ENCODE measurements at places on chromosomes 16 and 17.

- DNase-seq: no peak
These were observed 13.3 kb upstream of the ATP6V0C start for GRCh38 chr16:2500430-2500917.

DNA sequence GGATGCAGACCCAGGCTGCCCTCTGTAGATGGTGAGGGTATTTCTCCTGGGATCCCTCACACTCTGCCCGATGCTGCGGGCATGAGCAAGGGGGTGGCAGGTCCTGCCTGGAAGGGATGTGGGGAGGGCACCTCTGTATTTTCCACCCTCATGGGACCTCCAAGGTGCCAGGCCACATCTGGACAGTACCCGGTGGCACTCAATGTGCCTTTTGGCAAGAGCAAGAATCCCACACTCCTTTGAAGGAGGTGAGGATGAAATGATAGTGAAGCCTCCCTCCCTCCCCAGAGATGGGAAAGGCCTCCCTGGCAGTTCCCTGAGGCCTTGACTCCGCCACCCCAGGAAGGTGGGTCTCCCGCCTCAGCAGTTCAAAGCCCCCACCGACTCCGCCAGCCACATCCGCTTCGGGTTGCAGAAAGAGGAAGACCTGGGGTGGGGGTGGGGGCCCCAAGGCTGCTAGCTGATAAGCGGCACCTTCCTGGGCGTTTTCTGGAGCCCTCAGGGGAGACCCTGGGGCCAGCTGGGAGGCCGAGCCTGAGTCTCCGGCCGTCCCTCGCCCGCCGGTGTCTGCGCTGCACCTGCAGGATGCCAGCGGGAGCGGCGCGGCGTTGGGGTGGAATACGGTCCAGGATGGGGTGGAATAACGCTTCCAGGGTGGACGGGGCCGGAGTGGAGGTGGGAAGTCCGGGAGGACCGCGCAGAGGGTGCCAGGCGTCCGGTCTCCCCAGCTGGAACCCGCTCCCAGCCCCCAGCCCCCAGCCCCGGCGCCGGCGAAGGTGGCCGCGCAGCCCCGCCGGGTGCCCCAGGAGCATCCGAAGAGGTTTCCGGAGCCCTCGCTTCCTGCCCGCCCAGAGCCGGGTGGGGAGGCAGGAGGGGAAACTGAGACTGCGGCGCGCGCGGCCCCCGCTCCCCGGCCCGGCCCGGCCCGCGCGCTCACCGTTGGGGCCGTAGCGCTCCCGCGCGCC lies 718 bp downstream of the ATP2A3 start:
- DNase-seq: no peak

DNA sequence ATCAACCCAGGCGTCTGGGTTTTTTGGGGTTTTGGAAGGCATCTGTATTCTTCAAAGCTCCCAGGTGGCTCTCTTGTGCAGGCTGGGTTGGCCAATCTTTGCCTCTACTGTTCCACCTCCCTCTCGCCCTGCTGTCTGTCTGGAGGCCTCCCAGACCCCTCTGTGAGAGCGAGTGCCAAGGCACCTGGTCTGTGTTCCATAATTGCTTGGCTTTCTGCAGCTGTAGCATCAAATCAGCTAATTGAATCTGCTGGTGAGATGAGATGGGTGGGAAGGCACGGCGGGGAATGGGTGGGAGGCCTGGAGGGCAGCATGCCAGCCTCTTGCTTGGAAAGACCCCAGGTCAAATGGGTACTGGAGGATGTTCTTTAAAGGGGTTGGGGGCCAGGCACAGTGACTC lies 52.5 kb upstream of the CLEC19A start:
- no peak for DNase-seq

GRCh38 chr16:30956601-30957455 lies 726 bp upstream of the SETD1A start:
- no peak for DNase-seq

GRCh38 chr17:36657763-36658490 lies 56.5 kb downstream of the MRM1 start:
- no peak for DNase-seq
